ENCODE measurements at places on chromosomes 7 and 10.

- no peak for DNase-seq
These were observed 120.2 kb upstream of the LRRTM3 start for GRCh38 chr10:66805612-66806011.

DNA sequence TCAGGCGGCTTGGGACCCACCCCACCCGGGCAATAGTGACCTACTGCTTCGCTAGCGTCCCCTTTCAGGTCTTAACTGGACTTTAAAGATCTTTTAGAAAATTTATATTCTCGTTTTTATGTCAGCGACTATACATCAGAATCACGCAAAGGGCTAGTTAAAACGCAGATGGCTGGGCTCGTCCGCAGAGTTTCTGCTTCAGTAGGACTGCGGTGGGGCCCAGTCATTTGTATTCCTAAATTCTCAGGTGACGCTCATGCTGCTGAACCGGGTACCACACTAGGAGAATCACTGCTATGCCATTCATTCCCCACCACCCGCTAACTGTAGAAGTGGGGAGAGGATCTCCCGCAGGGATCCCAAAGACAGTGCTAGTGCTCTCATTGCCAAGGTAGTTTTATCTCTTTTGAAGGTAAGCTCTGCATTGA, 12.0 kb upstream of the SP8 start:
- DNase-seq, result no peak

- no peak for DNase-seq
These were observed 39.4 kb downstream of the COL28A1 start for GRCh38 chr7:7496311-7496710.

DNA sequence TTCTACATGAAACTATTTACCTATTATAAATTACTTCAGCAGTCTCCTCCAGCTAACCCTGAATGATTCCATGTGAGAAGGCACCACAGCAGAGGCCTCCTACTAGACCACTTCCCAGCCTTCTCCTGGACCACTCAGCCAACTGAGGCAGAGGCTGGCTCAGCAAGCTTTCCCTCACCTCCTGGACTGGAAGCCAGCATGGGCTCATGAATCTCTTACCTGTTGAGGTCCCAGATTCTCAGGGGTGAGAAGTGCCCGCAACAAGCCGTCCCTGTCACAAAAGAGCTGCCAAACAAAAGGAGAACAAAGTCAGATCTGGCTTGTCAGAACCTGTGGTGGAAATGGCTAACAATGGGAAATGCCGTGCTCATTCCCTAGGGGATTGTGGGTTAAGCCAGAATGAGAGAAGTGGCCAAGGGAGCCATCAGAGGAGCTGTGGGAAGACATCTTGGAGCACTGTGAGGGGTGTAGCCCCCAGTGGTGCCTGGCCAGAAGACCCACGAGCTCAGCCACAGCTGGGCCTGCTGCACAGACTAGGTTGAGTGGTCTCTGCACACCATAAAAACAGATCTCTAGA, 36.5 kb downstream of the DPCD start:
- no peak for DNase-seq

DNA sequence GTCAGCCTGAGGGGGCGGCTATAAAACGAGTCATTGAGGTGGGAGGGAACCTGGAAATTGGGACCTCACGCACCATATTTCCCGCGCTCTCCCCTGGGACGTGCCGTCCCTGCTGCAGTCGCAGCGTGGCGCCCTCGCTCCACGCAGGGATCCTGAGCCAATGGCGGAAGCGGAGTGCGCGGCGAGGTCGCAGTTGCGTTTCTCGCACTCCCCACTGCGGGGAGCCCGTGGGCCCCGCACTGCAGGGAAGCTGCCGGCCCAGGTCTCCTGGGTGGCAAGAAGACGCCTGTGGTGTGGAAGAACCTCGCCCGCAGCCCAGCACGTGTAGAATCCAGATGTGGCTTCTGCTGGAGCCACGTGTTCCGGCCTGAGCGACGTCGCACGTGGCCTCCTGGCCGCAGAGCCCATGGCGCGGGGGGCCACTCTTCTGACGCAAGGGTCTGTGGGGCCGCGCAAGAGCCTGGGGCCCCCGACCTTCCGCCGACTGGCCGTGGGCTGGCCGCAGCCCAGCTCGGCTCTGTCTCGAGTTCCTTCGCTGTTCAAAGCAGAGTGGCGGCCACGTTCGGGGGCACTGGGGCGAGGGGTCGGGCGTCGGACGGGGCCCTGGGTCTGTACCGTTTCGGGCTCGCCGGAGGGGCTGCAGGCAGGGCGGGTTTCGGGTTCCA, 26.4 kb downstream of the HIF1AN start:
- peak; percentile 36 for DNase-seq

GRCh38 chr7:139132887-139133286, 23.4 kb upstream of the ZC3HAV1 start:
- DNase-seq, result no peak

- no peak for DNase-seq
These were observed 264.4 kb downstream of the ETV1 start for GRCh38 chr7:13724977-13725566.

DNA sequence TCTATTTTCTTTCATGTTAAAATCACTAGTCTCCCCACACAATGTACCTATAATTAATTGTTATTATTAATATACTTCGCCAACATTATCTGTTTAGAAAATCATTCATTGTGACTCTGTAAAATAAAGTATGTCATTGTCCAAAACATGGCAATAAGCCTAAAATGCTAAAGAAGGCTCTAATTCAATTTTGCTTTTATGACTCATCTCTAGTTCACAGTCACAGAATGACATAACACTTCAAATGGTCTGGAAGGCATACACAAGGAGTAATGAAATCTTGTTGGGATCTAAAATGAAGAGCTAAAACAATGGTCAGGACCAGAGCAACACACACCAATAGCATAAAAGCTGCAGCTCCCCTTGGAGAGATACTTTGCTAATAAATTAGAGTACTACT, 505.8 kb downstream of the GPAM start:
- no peak for DNase-seq

DNA sequence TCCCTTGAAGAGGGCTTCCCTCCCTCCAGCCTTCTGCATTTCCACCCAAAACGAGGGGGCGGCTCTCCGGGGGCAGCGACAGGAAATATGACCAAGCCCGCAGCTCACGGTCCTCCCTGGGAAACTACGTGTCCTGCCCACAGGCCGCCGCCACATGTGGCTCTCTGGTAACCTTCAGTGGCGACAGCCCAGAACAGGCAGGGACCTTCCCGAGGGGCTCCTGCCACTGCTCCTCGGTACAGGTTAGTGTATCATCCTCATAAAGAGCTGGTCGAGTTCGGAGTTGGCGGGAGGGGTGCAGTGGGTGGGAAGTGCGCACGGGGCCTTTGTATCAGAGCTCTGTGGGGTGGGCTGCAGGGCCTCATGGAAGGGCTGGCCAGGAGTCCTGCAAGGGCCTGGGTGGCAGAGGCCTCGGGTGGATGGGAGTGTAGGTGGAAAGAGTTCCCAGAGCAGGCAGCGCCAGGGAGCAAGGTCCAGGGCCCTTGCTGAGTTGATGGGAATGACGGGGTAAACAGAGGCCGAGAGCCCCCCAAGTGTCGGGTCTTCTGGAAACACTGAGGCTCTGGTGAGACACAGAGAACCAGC, 66.0 kb downstream of the TCERG1L start:
- no peak for DNase-seq

GRCh38 chr10:78712147-78712546, 356.6 kb upstream of the ZMIZ1 start:
- DNase-seq, result no peak

DNA sequence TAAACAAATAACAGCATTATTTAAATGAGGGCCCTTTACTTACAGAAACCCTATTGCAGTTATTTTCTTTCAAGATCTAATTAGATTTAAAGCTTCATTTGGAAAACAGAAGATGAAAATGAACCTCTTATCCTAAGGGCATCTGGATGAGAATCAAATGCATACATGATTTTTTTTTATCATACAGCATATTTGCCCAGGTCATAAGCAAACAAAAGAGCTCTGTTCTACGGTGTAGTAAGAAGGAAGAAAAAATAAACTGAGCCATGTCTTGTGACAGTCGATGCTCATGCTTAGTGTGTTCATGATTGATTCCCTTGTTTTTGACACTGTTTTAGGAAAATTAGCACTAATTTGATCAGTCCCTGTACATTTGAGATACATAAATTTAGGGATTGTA, 202.6 kb upstream of the RNF32 start:
- DNase-seq, result no peak

- no peak for DNase-seq
These were observed 89.2 kb downstream of the RBM20 start for GRCh38 chr10:110733218-110733952.

GRCh38 chr10:7318836-7319235, 92.0 kb downstream of the SFMBT2 start:
- DNase-seq, result no peak

GRCh38 chr7:2269991-2270460, 28.0 kb downstream of the NUDT1 start:
- DNase-seq, result no peak

GRCh38 chr10:48884179-48885045, 55.2 kb downstream of the LRRC18 start:
- DNase-seq, result no peak

DNA sequence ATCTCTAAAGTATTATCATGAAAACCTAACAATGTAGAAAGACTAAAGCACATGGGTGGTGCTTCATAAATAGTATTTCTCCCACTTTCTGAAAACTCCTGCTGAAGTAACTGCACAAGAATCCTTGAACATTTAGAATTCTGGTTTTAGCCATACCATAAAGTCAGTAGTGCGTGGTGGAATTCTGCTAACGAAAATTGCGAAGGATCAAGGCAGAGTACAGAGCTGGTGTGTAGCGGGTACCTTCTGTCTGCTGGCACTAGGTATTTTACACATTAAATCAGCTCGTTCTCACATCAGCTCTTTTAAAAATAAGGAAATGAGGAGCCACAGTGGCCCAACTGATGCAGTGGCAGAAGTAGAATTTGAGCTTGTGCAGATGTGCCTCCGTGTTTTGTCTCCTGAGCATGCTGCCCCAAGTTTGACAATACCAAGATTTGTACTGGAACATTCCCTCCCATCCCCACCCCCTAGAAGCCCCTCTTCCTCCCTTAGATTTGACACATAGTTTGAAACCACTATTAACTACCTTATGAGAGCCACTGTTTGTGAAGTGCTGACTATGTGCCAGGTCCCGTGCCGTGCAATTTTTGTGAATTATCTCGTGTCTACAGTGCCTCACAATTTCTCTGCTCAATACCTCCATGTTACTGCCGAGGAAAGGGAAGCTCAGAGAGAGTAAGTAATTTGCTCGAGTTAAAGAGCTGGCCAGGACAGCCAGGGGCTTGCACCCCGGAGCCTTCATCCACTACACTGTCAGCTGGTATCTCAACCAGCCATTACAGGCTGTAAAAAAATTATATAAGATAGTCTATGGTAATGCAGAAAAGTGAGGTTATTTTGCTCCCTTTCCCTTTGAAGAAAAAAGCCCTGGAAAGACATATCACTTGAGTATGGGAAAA, 66.9 kb downstream of the EGFR start:
- DNase-seq, result no peak

GRCh38 chr7:153930696-153931095, 121.5 kb upstream of the DPP6 start:
- DNase-seq, result no peak

DNA sequence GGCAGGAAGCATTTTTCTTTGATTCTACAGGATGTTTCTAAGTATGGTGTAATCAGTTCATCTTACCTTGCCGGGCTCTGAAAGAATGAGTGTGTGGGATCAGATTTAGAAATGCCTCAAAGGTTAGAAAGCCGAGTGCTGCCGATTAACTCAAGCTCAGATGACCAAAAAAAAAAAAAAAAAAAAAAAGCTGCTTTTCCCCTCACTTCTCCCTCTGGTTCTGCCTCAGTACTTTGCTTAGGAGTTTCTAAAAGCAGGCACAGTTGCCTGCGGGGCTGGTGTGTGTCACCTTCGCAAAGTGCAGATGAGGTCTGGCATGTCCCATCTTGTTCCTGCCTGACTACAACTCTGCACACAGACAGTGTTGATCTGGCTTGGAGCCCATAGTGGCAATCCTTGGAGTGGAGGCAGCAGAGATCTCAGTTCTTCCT, 47.0 kb downstream of the KIAA1217 start:
- DNase-seq, result no peak

GRCh38 chr10:113890769-113891168, 36.3 kb downstream of the NHLRC2 start:
- DNase-seq, result no peak

- no peak for DNase-seq
These were observed 82.4 kb downstream of the PHYHIPL start for GRCh38 chr10:59258890-59259289.

GRCh38 chr7:91656541-91657482, 223.7 kb downstream of the MTERF1 start:
- DNase-seq, result no peak

GRCh38 chr10:46175831-46176230, 111.0 kb upstream of the ANTXRL start:
- DNase-seq, result no peak

DNA sequence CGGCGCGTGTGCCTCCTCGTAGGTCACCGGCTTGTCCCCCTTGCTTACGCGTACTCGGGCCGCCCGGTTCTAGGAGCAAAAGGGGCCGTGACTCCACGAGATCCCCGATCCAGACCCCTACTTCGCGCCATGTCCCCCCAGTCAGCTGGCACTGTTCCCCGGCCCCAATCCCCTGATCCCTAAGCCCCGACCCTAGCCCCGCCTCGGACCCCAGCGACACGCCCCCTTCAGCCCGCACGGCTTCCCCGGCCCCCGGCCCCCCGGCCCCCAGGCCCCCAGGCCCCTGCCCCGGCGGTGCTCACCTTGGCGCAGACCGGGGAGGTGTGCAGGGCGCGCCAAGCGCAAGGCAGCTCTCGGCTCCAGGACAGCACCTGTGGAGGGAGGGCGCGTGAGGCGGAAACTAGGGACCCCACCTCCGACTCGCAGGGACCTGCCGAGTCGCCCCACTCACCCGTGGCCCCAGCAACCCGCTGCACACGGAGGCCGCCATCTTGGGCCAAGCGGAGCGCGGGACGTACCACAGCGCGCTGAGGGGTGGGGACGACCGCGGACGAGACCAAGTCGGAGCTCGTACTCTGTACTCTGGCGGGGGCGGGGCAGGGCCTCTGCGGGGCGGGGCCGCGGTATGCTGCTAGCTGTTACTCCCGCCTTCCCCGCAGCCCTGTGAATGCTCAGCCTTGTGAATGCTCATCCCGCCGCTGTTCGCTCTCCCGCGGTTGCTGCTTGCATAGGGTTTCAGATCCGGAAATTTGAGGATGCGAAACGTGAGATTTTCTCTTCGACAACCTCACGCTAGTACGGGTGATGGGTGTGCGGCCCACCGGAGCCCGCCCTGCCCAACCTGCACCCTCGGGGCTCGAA, at the start of gene MRPS24:
Gene MRPS24 (minus strand): TSS at position 512 of the 861 bp plus-strand sequence. CDS start 22 bp downstream, at position 490.
- DNase-seq, result peak; percentile 91

DNA sequence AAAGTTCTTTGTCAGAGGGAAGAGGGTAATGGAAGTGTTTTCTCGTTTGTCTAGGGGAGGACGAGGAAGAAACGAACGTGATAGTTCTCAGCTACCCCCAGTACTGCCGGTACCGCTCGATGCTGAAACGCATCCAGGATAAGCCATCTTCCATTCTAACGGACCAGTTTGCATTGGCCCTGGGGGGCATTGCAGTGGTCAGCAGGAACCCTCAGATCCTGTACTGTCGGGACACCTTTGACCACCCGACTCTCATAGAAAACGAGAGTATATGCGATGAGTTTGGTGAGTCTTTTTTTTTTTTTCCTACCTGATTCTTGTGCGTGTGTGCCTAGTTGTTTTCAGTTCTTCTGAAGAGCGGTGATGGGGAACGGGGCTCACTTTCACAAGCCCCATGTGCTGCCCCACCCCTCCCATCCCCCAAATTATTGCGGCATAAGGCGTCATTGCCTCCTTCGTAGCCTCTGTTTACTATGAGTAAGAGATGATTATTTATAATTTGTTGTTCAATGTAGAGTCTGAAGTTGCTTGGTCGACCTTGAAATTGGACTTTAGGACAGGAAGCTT, 98.6 kb downstream of the ARID5B start:
- no peak for DNase-seq

- no peak for DNase-seq
These were observed 338.1 kb downstream of the WDR37 start for GRCh38 chr10:1394155-1394912.

- DNase-seq, result no peak
These were observed 25.6 kb downstream of the PAPOLB start for GRCh38 chr7:4836206-4836661.
